ENCODE measurements at places on chromosomes 2 and 18.

DNA sequence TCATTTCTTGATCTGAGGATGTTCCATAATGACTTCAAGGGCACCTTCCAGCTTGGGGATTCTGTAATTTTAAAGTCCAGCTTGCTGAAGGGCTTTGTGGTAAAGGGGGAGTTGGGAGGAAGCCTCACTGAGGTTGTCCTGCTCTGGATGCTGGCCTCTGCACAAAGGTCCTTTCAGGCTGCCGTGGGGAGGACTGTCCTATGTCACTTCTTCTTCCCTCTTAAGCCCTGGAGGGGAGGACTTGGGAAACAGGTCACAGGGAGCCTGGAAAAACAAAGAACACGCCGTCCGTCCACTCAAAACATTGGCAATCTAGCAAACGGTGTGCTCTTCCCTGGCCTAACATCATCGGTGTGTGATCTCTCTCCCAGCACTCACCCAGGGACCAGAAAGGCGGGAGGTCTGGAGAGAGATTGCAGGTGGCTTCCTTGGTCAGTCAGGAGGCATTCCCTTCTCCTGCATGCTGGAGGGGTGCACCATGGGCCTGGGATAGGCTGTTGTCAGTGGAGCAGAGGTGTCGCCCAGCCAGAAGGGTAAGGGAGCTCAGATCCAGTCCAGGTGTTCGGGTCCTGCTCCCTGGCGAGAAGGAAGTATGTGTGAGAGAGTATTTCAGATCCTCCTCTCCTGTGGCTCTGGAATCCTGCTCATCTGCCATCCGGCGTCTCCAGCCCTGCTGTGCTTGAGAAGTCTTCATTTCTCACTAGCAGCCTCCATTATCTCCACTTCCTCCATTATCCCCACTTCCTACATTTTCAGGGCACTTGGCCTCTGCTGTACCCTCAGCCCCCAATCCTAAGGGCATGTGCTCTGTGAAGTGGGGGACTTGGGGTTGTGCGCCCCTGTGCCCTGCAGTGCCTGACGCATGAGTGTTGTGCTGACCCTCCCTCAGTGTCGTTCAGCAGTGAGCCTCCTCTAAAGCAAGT is 20.1 kb downstream of the ASAP2 start:
- DNase-seq = no peak

DNA sequence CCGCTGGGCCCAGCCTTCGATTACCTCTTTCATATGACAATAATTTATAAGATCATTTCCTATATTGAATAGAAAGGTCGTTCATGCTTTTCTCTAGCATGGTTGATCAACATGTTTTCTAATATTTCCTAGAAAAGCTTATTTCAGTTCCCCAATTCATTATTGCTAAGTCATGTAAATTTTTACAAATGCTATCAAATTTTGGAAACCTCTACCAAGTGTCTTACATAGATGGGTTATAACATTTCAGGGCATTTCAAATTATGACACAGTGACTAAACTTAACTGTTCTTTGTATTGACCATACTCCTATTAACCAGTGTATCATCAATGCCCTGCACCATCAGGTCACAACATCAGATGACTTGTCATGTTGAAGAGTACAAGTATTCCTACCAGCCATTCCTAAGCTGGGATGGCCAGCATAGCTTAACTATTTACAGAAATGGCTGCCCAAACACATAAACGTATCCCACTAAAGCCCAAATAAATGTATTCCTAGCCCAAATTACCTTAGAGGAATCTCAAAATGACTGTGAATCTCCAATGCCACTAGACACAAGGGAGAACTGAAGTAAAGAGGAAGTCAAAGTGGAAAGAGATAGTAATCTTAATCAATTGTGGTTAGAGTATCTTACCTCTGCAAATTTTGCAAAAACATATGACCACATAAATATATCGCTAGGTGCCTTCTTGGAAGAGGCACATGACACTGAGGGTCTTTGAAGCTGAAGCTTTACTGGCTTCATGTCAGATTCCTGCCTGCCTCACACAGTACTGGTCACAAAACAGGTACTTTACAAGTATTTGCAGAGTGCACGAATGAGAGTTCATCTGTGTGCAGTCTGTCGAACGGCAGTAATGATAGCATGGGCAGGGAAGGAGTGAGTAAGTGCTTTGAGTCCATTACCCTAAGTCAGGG is 87.3 kb upstream of the TLK1 start:
- DNase-seq = peak; percentile 57

GRCh38 chr18:77111951-77112746 is 20.4 kb downstream of the MBP start:
- DNase-seq = no peak

GRCh38 chr2:96198921-96199320 is 9.7 kb downstream of the STARD7 start:
- no peak for DNase-seq

DNA sequence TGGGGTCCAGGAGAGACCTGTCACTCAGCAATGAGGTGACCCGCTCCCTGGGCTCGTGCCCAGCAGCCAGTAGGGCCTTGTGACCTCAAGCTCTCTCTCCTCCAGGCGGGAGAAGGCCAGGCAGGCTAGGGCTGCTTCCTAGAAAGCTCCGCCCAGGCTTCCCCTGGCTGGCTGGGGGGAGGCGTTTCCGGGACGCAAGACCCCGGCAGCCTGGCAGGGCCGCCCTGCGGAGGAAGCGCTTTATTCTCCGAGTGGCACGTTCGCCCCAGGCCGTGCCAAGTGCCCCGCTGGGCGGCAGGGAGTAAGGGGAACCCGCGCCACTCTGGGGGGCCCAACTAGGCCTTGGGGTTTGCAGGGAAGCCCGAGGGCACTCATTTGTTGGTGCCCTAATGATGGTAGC is 21.2 kb upstream of the EPAS1 start:
- no peak for DNase-seq

DNA sequence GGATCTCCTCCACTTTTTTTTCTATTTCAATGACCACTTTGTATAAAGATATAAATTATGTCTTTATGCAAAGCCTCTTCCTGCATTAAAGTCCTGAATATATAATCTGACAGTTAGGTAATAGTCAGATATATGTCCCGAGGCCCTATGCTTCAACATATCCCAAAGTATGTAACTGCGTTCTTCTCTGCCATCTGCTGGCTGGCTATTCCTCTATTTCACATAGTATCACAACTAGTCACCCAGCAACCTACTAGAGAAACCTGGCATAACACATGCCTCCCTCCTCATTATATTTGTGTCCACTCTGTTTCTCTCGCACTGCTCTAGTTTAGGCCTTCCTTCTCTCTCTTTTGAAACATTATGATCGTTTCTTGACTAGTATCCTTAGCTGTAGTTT is 640.8 kb downstream of the DPP10 start:
- no peak for DNase-seq

- DNase-seq = no peak
These were observed 77.2 kb upstream of the TXNDC2 start for GRCh38 chr18:9808295-9809241.

GRCh38 chr2:223654384-223654915 is 52.3 kb upstream of the SCG2 start:
- DNase-seq = no peak

- DNase-seq = no peak
These were observed 16.0 kb downstream of the DGUOK start for GRCh38 chr2:73942664-73943063.

DNA sequence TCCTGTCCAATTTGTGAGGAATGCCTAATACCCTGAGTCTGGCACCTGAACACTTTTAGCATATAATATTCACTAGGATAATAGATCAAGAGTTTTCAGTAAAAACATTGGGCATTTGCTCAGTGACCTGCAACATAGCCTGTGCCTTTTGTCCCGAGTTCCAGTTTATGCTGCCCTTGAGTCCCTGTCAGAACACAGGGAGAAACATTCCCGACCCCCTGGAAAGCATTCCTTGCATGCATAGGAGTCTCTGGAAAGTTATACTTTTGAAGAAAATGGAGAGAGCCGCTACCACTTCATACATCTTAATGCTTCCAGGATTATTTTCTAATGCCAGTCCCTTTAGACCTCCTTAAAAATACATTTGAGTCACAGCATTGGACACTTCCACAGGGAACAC is 107.3 kb downstream of the PLCL1 start:
- DNase-seq = no peak

- DNase-seq = no peak
These were observed 30.0 kb upstream of the RAPH1 start for GRCh38 chr2:203565076-203565475.

DNA sequence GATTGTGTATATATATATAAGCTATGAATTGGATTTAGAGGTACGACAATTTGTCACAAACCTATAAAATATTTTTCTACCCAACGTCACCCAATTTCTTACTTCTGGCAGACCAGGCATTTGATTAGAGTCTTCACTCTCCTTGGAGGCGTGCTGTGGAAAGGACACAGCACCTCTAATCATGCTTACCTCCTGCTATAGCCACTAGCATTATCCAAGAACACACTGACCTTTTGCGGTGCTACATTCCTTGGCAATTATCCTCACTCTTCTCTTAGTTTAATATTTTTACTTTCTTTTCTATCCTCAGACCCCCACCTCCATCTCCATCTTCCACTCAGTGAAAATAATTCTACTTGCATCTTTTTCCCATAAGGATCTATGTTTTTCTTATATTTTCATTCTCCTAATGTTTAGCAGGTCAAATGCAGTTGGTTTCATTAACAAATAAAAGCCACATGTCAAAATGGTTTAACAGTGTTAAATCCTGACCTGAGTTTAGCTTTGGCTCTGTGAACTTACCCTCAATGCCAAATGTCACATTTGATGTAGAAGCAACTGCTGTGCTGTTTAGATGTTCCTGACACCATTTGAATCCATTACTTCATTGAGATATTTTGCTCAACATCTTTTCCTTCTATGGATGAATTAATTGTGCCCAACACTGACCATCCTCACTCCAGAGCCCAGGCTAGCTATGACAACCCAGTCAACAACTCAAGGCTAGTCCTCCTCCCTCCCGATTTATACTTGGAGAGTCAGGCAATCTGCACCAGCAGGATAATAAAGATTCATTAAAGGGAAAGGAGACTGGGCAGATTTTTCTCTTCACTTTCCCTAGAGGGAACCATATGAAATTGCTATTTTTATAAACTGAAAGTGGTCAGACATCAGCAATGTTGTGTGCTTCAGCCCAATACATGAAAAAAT is 240.5 kb downstream of the MREG start:
- DNase-seq = no peak

DNA sequence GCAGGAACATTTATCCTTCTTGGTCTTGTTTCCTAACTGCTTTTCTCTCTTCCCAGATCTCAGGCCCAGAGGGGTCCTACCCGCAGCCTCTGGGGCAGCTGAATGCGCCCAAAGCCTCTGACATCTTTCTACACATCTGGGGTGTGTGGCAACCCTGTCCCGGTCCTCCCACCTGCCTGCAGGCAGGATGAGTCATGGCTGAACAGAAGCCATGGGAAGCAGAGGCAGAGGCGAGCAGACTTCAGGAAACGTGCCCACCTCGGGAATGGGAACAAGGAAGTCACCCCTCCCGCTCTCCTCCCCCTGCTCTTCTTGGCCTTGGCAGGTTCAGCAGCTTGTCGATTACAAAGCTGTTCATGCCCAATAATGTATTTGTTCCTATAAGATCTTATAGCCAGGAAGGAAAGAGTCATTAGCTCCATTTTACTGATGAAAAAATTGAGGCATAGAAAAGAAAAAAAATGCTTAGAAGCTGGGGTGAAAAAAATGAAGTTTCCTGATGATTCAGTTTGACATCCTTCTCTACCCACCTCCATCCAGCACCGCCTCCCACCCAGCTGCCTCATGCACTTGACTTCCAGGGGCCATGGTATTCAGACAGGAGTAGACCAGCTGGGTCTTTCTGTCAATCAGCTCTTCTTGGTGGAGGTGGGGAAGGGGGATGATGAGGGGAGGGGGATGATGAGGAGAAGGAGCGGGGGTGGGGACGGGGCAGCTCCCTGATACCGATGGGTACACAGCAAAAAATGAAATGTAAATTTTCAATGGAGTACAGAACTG is 10.4 kb upstream of the KCNF1 start:
- DNase-seq = no peak

- DNase-seq = peak; percentile 63
These were observed 32.3 kb downstream of the DNMT3A start for GRCh38 chr2:25309402-25309801.

DNA sequence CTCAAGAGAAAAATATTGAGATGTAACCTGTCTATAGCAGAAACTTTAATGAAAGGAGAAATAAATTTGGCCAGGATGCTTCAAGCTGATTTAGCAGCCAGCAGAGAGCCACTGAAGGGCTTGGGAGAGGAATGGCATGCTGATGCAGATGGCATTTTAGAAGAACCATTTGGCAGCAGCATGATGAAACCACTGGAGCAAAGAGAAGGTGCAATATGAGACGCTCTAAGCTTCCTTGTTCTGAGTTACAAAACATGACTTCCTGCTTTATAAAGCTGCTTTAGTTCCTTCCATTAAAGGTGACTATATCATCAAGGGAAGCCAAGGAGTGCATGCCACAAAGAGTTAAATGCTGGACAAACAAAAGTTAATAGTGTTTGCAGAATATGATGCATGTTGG is 189.7 kb downstream of the PID1 start:
- no peak for DNase-seq

DNA sequence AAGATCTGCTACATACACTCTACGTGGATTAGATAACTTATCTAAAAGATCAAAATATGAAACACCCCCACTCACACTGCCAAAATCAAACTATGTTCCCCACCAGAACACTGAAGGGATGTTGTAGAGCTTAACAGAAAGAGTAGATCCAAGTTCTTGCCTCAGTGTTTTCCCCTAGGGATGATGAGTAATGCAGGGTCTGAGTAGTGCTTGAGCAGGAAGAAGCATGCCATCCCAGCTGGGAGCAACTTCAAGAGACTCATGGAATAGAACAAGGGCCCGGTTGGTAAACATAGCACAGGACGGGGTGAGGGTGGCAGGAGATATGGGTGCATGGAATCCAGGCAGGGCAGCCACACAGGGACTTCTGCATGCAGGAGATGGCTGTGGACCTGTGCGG is 74.3 kb downstream of the SNTG2 start:
- DNase-seq = no peak
